ENCODE measurements at places on chromosomes 3 and 15.

DNA sequence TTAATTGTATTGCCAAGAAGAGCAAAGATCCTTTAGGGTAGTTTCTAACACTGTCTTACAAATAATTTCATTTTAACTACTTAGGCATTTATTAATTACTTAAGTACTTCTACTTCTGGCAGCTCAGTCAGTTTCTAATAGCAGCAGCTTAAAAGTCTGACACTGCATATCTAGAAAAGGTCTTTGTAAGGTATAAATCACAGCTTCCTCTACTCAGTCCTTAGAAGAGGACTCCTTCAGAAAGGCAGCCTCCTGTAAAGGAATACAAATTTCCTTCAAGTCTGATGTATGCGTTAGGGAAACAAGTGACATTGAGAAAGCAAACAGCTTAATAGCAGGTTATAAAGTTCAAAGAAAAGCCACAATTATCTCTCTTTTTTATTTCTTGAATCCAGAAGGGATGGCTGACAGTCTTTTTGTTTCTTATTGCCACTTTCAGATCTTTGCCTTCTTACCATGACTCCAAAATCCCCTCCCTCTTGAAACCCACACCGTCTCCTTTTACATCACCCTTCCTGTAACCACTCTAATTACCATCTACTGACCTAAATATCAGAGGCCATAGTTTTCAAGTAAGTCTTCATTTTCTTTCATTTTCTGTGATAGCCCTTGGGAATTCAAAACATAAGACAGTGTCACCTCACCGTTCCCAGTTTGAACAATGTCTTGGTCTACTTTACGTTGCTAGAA lies 109.5 kb downstream of the CGGBP1 start:
- DNase-seq = no peak

DNA sequence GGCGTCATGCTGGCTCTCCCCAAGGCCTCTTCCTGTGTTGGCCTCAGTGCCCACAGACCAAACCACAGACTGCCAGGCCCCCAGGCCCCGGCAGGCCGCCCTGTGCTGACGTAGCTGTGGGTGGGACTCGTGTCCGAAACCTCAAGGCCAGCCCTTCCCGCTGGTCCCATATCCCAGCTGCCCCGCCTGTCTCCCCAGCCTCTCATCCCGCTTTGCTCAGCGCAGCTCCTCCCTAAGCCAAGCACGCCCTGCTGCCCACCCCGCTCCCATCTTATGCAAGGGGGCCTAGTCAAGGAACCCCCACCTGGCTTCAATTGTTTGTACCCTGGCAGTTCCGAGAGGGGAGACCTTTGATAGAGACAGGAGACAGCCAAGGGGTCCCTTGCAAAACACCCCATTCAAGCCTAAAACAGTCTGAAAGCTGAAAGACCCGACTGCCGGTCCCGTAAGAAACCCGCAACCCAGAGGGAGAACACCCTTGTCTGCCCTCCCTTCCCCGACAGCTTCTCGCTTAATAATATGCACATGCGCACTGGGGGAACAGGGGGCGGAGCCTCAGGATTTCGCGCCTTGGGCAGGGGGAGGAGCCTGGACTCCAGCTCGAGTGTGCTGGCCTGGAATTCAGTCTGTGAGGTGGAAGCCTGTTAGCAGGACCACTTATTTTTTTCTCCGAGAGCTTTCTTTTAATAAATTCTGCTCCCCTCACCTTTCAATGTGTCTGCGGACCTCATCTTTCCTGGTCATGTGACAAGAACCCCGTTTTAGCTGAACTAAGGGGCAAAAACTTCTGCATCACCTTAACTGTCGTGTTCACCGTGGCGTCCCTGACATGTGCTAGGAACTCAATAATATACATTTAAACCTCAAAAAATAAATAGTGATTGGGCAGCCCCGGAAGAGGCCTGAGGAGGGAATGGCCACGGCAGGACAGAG lies 17.2 kb downstream of the TNFAIP8L3 start:
- DNase-seq = peak; percentile 69

DNA sequence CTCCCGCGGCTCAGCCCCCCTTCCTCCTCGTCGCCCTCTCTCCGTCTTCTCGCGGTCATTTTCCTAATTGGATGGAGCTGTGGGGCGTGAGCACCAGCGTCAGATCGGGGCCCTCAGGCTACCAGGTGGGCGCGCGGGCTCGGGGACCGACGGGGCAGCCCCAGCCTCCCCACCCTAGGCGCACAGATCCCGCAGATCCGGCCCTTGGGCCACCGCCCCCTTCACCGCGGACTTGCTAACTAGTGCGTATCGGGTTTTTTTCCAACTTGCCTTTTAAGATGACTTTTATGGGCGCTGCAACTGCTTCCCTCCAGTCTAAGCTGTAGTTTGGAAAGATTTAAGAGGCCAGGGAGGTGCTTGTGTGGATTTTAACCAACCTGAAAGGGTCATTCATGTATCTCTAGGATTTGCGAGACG lies 1.3 kb downstream of the ZNF710 start:
- DNase-seq = peak; percentile 82

GRCh38 chr3:140384028-140384771 lies 293.7 kb upstream of the TRIM42 start:
- no peak for DNase-seq

DNA sequence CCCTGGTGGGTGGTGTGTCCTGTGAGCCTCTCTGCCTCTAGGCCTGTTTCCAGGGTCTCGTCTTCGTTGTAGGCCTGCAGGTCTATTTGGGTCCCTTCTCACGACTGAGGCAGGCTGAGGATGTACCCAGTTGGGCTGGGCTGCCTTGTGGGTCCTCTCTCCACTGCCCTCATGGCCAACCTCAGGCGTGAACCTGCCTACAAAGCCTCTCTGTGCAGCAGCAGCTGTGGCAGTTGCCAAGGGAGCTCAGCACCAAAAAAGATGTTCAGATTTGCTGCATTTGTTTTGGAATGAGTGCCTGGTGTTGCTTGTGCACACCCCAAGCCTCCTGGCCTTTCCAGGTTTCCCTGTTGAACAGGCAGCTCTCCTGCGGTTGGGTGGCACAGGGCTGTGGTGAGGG lies 13.4 kb downstream of the KLF13 start:
- no peak for DNase-seq

DNA sequence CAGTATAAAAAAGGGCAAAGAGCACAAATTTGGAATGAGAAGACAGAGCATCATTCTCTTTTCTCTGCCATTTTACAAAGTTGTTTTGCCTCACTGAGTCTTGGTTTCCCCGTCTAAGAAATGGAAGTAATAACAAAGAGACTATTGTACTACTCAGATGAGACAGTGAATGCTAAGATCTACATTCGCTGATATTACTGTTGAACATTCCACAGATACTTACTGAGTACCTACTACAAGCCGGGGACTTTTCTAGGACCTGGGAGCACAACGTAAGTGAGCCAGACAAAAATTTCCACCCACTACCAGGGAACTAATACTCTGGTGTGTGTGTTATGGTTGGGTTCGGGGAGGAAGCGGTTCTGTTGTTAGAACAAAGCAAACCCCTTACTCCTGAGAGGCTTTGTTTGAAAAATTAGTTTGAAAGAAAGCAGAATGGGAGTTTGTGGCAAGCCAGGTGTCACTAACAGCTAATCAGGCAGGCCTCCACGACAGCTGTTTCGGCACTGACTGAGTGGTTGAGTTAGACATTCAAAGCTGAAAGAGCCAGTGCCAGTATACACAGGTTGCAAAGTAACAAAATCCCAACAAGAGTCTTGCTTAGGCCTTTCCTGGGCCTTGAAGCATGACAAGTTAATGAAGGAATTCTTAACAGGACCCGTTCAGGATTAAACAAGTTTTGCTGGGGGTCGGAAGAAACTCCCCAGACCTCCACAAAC lies 458.3 kb downstream of the EDEM1 start:
- DNase-seq = no peak

GRCh38 chr15:52682781-52683180 lies 3.6 kb upstream of the ATOSA start:
- DNase-seq = no peak

DNA sequence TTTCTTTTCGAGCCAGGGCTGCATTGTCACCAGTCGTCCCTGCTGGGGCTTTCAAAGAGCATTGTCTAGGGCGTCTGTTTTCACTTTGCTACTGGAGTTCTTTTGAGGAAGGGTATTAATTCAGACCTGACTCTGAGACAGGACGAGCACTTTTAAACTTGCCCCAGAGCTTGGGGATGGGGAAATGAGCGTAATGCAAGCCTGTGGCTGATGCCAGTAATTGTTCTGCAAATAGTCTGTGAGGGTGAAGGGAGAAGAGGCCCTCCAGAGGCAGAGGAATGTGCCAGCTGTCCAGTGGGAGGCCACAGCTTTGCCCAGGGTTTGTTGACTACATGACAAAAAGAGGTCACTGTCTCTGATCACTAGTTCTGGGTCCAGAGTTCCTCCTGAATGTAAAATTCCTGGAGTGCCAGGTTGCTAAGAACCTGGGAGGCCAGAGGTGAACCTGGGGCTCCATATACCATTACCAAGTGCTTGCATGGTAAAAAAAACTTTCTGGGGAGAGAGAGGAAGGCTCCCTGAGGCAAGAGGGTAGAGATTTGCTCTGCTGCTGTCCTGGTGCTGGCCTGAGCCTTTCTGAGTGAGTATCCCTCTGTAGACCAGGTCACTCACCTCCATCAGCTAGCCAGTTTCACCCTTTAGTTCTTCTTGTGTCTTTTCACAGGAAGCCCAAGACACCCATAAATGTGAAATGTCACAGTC lies 14.8 kb downstream of the EEFSEC start:
- DNase-seq = peak; percentile 38

- no peak for DNase-seq
These were observed 96.2 kb upstream of the TRPM1 start for GRCh38 chr15:31197497-31198414.

DNA sequence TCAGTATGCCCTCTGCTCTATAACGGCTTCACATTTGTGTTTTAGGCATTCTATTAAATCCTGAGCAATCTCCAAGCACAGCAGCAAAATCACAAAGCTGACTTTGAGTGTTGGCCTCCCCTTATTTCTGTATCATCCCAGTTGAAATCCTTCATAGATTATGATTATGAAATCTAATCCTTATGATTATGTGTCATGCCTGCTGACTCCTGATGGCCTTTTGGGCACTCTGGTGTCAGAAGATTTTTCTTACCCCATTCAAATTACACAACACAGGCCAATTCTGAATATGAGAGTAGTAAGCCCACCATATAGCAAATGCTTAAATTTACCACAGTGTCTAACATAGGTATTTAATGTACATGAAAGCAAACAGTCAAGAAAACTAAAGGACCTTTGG lies 34.3 kb downstream of the CDV3 start:
- no peak for DNase-seq

- DNase-seq = no peak
These were observed 709.6 kb upstream of the CFAP20DC start for GRCh38 chr3:59759298-59760031.

DNA sequence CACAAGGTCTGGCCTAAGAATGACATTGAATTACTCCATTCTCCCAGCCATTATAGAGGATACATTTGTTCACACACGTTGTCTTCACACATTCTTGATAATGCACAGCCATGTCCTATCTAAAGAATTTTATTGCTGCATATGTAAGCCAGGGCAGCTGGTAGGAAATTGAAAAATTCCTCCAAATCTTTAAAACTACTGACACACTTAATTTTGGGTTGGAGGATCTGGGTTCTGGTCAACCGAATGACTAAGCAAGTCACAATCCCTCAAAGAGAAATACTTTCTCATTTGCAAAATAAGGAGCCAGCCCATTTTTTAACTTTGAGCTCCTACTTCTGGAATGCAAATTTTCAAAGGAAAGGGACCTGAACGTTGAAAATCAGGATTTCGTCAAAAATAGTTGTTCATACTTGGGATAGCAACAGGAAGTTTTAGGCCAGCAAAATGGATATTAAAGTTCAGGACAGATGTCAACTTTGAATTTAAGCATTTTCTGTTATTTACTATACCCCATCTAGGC lies 638.3 kb downstream of the NTRK3 start:
- DNase-seq = no peak

DNA sequence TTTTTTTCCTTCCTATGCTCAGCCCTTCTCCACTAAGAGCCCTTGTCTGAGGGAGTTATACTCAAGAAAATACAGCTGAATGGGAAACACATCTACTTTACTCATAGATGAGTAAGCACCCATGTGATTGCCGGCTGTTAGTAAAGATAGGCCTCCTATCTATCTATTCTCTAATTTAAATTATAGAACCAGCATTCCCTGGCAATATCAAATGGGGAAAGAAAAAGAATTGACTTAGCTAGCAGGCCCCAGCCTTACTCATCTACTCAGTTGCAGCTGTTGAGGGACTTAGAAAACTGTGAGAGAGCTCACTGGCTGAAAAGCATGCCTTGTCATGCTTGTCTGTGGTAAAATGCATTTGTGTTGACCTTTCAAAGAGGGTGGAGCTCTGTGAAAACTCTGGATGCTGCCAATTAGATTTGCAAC lies 116.9 kb upstream of the LRRFIP2 start:
- no peak for DNase-seq

GRCh38 chr3:177300039-177300833 lies 103.0 kb upstream of the TBL1XR1 start:
- DNase-seq = peak; percentile 67
